Hypothalamus (tissue), 51 donors: ENCODE measurements at places on chromosomes 7 and 10.

GRCh38 chr10:20986049-20986448 lies 88.9 kb upstream of the NEBL start:
- no peak for DNase-seq

DNA sequence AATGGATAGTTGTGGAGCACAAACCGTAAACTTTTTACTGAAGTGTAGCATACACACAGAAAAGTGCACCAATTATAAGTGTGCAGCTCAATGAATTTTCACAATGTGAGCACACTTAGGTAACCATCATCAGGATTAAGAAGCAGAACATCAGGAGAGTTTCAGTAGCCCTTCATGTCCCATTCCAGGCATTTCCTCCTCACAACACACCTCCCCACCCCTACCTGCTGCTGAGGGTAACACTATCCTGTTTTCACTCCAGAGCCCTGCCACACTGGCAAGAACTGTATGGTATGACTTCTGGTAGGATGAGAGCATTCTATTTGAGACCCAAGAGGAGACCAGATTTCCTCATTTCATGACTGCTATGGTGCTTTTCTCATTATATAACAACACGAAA lies 166.5 kb downstream of the PPP1R3A start:
- DNase-seq = no peak

- no peak for DNase-seq
These were observed 36.6 kb upstream of the GALNT17 start for GRCh38 chr7:71095266-71095860.

DNA sequence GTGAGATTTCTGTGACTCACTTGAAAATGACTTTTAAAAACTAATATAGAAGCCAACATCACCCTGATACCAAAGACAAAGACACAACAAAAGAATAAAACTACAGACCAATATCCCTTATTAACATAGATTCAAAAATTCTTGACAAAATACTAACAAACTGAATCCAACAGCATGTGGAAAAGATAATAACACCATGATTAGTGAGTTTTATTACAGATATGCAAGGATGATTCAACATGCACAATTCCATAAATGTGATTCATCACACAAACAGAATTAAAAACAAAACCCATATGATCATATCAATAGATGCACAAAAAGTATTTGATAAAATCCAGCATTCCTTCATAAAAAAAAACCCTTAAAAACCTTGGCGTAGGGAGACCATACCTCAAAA lies 6.5 kb downstream of the MGAM start:
- DNase-seq = no peak

DNA sequence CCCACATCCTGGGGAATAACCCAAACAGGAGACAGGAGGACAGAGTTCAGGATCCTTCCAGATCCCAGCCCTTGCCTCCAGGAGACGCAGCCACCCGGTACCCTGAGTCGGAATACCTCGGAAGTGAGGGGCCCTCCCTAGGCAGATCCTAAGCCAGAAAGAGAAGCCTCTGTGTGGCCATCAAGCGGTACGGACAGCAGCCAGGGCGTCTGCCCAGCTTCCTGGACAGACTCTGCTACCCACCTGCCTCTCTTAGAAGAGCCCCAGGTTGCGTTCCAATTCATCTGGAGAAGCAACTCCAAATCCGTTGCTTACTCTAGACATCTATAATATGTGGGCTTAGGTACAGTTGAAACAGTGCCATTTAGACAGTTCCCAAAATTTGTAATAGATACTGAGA lies 220.2 kb upstream of the SH2B2 start:
- DNase-seq = no peak

DNA sequence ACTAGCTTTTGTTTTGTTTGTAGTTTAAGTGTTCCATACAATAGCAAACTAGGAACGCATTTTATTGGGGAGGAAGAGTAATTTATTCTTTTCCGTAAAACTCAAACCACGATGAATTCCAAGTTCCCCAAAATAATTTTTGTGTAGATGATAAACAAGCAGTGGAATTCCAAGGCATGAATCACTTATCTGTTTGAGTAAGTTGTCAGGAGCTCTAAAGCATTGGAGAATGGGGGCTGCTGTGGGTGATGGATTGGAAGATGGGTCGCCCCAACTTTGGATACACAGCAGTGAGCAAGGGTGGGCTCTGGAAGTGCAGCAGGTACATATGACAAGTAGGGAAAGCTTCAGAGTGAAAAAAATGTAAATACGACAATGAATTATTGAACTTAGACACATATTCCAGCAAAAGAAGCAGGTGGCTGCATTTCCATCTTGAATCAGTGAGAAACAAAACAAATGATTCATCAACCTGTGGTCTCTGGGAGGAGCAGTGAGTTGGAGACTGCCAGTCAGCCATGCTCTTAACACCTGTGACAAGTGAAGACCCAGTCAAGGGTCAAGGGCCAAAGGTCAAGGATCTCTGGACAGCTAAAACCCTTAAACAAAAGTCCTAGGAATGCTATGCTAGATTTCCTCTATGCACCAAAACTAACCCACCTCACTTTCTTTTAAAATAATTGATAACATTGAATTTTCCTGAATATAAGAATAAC lies 34.2 kb upstream of the ADRB1 start:
- DNase-seq = no peak

DNA sequence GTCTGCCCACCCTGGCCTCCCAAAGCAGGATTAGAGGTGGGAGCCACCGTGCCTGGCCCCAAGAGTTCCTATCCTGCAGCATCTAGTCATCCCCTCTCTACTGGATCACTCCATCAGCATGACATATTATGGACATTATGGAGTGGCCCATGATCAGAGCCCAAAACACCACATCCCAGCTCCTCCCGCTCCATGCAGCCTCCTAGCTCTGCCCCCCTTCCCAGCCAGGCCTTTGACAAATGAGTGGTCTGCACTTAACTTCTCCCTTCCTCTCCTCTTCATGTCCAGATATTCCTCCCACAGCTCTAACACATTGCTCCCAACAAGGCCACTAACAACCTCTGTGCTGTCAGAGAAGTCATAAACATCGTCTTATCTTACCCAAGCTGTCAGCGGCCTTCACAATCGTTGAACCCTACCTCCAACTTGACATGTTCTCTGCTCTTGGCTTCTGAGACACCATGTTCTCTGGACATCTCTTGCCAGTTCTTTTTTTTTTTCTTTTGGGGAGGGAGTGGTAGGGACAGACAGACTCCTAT lies 187.6 kb downstream of the NSUN6 start:
- DNase-seq = no peak

DNA sequence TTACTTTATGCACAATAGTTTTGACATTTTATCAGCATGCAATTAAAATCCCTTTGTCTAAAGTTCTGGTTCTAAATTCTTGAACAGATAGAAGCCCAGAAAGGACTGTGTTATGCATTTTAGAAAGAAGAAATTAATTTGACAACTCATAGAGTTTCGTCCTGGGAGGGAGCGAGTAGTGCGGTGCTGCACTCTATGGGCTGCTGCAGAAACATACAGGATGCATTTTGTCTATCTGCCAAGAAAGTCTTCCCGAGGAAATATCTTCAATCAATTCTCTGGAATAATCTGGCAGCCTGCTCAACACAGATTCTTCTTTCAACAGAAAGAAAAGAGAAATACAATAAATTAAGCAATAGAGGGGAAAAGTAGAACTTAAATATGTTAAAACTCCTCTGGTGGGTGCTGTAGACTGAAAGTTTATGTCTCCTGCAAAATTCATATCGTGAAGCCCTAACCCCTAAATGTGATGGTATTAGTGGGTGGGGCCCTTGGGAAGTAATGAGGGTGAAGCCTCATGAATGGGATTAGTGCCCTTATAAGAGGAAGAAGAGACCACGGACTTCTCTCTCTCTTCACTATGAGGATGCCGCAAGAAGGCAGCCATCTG lies 39.0 kb upstream of the IFRD1 start:
- peak; percentile 4 for DNase-seq

DNA sequence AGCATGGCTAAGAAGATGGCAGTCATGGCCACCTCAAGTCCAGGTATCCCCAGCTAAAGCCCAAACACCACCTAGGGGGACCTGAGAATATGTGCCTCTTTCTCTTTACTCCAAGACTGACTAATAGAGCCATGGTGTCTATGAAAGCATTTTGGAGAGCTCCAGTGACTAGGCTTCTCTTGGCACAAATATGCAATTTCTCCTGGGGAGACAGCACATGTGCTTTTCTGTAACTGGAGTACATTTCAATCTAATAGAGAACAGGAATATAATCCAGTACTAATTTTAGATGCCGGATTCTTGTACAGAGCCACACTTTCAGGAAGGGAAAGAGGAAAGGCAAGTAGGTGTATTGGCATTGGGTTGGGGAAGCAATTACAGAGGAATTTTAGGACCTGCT lies 260.1 kb downstream of the BMPER start:
- DNase-seq = no peak

DNA sequence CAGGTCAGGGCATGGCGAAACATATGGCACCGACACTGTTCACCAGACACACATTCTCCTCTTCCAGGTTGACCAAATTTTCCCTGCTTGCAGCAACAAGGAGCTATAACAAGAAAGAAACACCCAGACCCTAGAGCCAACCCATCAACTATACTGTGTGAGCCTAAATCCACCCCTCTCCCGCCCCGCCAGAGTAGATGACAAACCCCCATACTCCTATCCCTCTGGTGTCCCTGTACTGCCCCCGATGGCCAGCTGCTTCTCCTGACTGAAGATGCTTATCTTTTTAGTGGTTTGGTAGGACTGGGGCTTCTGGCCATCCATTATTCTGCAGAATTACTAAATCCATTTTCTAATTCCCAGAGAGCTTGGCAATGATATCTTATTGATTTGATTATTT lies 70.1 kb upstream of the EEPD1 start:
- no peak for DNase-seq

GRCh38 chr7:90944021-90944420 lies 320.2 kb upstream of the FZD1 start:
- DNase-seq = no peak

- DNase-seq = no peak
These were observed 184.6 kb downstream of the RAMP3 start for GRCh38 chr7:45342236-45342635.

DNA sequence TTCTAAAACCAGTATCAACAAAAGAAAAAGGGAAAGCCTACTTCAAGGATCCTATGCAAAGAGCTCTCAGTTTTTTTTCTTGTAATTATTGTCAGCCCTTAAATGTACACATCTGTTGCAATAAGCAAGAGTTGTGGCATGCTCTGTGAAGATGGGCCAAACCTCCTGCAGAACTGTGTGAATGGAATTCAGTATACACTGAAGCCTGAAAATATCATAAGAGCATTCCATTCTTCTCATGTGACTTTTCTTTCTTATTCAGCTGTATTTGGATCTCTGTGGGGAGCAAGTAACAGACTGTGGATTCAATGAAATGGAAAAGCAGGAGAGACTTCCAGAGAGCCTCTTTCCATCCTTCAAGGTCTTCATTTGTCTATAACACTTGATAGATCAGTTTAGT lies 130.7 kb downstream of the SAMD9 start:
- no peak for DNase-seq

GRCh38 chr7:151744656-151745638 lies 132.0 kb downstream of the PRKAG2 start:
- no peak for DNase-seq

DNA sequence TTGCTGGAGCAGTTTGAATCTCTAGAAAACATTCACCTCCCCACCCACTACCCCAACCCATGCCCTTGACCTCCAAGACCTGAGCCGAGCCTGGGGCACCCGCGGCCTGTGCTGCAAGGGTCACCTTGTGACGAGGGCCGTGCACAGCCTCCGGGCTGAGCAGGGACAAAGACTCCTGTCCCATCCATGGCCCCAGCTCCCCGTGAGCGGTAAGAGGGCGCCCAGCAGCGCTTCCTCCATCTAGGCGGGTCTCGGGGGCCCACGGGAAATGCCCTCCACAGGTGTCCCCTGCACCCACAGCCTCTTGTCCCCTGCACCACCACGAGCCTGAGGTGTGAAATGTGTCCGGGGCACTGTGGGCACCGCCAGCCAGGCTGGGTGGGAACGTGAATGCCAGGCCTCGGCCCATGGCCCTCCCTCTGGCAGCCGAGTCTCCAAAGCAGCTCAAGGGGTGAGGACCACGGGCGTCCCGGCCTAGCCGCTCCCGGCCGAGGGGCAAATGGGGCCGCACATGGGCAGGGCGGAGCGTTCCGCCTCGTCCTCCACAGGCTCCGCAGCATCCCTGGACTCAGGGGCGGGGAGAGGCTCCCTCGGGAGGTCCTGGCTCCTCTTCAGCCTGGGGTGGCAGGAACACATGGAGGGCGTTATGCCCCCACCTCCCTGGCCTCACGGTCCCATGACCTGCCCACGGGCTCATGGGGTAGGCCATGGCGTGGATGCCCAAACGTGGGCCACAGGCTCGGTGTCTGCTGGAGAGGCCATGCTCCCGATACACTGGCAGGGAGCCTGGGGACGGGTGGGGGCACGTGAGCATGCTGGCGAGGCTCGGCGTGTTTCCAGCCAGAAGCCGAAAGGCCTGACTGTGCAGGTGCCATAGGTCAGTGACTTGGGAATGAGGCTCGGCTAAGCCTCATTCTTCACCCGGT lies 21.1 kb downstream of the DPYSL4 start:
- DNase-seq = no peak

- DNase-seq = peak; percentile 34
These were observed 56.7 kb downstream of the IDE start for GRCh38 chr10:92517034-92517655.

DNA sequence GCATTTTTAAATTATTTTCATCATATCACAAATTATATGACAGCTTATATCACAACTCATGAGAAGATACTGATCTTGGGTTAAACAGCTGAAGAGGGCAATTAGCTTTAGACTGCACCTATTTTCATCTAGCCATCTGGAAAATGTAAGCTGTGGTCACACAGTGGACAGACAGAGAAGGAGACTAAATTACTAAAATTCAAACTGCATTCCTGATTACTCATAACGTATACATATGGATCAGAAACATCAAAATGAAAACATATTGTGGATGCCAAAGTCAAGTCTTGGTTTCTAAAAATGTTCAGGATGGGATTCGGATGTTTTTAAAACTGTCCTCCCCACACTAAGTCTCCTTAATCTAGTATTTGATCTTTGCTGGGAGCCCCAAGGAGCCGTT lies 6.6 kb downstream of the BBIP1 start:
- DNase-seq = no peak

DNA sequence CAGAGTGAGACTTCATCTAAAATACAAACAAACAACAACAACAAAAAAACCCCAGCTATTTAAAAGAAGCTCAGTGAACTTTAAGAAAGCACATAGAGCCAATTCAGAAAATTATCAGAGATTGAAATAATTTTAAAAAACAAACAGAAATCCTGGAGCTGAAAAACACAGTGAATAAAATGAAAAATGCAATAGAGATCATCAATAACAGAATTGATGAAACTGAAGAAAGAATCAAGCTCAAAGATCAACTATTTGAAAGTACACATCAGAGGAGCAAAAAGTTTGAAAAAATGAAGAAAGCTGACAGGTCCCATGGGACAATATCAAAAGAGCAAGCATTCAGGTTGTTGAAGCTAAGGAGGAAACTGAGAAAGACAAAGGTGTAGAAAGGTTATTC lies 12.2 kb upstream of the ZNF746 start:
- DNase-seq = no peak

- no peak for DNase-seq
These were observed 171.8 kb downstream of the SUGCT start for GRCh38 chr7:40306596-40306995.

GRCh38 chr7:124084024-124084423 lies 51.2 kb upstream of the TMEM229A start:
- DNase-seq = no peak
